ENCODE measurements at places on chromosomes 3 and 15.
A peak's percentile ranks its signal among the peaks of the same experiment; 100 is the strongest.

GRCh38 chr15:78049691-78050440, 27.6 kb downstream of the TBC1D2B start:
- peak; percentile 94 for DNase-seq

DNA sequence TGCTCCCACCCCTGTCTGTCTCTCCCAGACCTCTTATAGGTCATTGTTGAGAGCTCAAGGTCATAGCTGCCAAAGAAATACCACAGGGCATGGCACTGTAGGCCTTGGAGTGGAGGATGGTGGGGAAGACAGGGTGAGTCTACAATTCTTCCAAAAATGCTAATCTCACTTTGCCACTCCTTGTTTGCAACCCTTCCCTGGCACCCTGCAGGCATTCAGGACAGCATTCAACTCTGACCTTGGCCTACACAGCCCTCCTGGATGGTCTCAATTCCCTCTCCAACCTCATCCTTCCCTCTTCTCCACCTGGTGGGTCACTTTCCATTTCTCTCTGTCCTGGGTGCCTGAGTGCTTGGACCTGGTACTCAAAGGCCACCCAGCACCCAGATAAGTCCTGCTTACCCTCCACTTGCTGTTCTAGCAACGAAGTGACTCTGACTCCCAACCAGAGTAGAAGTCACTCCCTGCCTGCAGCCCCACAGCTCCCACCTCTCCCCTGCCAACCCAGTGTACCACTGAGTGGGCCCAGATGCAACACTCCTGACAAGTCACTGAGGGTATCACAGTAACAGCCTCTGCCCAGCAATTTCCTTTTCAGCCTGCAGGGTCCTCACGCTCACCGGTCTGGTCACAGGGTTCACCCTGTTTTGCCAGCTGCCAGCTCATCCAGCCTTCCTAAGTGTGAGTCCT, 36.6 kb downstream of the AMOTL2 start:
- no peak for DNase-seq

GRCh38 chr3:72101494-72101893, 316.5 kb upstream of the PROK2 start:
- DNase-seq: no peak

- DNase-seq: no peak
Measured at GRCh38 chr3:179806177-179806576, 153.3 kb downstream of the USP13 start.

GRCh38 chr3:10437272-10437994, 68.0 kb downstream of the ATP2B2 start:
- DNase-seq: peak; percentile 82

- peak; percentile 21 for DNase-seq
Measured at GRCh38 chr15:51917493-51917892, 54.1 kb downstream of the LEO1 start.

GRCh38 chr3:65636326-65636725, 402.4 kb downstream of the MAGI1 start:
- no peak for DNase-seq

DNA sequence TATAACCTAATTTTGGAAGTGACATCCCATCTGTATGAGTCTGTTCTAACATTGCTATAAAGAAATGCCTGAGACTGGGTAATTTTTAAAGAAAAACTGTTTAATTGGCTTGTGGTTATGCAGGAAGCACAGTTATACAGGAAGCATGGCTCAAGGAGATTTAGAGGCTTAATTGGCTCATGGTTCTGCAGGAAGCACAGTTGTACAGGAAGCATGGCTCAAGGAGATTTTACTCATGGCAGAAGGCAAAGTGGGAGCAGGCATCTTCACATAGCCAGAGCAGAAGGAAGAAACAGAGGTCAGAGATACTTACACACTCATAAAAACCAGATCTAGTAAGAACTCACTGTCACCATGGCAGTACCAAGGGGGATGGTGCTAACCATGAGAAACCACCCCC, 193.1 kb upstream of the ADAMTS9 start:
- DNase-seq: peak; percentile 18

DNA sequence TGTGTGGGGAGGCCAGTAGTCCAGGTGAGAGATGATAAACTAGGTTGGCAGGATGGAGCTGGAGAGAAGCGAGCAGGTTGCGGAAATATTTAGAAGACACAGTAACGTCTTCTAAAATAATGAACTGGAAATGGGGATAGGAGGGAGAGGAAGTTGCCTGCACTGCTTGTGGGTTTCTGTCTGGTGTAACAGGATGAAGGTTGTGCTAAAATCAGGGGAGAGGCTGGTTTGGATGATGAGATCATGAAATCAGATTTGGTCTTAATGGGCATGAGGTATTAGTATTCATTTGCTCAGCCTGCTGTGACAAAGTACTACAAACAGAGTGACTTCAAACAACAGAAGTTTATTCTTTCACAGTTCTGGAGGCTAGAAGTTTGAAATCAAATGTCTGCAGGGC, 32.1 kb upstream of the TNFAIP8L3 start:
- DNase-seq: peak; percentile 45

DNA sequence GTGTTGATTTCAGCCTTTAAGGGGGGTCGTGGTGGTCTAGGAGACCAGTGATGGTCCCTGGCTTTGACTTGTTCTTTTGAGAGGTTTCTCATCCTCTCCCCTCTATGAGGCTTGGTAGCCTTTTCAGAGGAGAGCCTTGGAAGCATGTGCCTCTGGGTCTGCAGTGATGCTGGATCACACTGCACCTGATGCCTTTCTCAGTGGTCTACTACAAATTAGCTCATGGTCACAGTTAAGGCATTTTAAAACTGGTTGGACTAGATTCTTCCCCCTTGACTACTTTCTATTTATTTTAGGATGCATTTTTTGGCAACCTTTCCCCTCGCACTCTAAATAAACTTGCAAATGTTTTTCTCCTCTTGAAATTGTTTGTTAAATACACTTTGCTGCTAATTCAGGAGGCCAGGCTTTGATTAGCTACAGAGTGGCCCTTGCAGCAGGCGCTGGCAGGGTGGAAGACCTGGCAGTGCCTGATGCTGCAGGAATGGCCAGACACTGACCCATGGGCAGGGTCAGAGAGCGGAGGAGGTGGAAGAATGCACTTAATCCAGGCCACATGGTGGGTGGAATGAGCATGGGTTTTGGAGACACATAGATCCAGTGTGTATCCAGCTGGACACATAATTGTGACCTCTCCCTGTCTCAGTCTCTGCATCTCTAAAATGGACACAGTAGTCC, 318.8 kb upstream of the CTDSPL start:
- no peak for DNase-seq

DNA sequence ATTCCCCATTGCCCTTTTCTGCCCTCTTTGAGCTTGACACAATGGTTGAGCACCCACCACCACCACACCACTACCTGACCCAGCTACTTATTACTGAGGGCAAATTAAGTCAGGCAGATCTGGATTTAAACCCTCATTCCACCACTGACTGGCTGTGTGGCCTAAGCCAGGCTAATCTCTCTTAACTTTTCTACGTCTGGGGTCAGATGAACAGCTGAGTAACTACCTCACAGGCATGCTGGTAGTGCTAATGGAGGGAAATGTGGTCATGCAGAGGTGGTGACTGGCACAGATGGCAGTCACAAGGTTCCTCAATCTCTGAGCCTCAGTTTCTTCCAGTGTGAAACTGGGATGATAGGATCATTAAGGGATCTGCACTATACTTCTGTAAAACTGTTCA, 4.3 kb upstream of the MRPS25 start:
- no peak for DNase-seq

- no peak for DNase-seq
Measured at GRCh38 chr3:169286214-169286613, 377.3 kb downstream of the MECOM start.
